ENCODE measurements at places on chromosomes 1 and 21. TPM values are rescaled to one million over a fixed set of nuclear protein-coding genes. Genes with fewer than 3 reads are reported as not detected.

- no peak for DNase-seq
These were observed 603.1 kb upstream of the ADGRL2 start for GRCh38 chr1:81197591-81197990.

- no peak for DNase-seq
These were observed 1.1 kb upstream of the PRRX1 start for GRCh38 chr1:170662561-170663403.

GRCh38 chr1:100070201-100070939 is 62.4 kb downstream of the SASS6 start:
- no peak for DNase-seq

DNA sequence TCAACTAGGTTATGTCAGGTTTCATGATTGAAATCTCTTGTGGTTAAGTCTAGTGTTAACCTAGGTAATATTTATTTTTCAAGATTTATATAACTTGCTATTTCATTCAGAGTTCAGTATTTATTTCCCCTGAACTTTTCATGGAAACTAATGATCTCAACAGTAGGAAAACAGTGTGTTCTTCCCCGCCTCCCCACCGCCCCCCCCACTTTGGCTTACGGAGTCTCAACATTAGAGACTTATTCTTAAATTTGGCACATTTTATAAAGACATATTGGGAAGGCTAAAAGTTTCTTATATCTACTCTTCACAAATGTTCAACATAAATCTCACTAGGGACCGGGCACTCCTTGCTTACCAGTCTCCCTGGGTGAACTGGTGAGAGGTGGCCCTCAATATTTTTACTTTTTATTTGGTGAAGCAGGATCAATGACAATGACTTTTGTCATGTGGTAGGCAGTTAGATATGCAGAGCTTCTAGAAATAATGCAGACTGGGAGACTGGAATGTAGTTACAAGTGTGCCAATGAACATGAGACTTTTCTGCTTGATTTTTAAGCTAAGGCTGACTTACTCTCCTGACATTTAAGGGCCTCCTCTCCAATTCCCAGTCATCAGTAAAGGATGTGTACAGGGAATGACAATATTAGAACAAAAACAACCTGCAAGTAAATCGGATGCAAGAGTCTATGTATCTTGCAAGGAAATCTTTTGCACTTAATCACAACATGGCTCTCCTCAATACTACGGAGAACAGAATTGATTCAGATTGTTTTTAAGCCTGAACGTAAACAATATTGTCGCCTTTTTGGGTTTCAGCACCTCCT is 1.7 kb upstream of the MAN1A2 start:
- DNase-seq: no peak

DNA sequence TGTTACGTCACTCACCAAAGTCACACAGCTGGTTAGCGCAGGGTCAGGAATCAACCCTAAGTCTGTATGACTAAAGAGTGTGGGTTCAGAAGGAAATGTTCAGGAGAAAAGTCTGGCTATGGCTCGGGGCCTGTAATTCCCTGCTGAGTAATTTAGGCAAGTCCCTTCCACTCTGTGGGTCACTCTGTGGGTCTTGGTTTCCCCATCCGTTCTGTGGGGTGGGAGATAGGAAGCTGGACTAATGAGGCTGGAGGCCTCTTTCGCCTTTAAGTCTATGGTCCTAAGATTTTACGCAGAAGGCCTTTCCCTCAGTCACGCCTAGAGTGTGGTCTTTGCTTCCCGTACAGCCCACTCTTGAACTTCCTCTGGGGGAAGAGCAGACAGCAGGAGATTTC is 14.3 kb upstream of the MED18 start:
- DNase-seq: no peak

DNA sequence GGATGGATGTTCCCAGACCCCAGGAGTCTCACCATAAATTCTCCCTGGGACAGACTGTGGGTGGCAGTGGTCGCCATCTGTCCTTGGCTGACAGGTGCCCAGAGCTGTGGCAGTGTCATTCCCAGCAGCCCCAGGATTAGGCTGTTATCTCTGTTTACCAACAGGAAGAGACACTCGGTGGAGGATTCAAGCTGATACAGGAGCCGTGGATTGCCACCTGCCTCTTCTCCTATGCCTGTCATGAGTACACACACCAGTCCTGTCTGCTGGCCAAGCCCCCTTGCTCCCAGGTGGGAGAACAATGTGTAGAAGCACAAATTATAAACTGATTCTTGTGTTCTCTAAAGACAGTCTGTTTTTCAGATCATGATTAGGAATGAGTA is 152.6 kb downstream of the ETS2 start:
- no peak for DNase-seq

DNA sequence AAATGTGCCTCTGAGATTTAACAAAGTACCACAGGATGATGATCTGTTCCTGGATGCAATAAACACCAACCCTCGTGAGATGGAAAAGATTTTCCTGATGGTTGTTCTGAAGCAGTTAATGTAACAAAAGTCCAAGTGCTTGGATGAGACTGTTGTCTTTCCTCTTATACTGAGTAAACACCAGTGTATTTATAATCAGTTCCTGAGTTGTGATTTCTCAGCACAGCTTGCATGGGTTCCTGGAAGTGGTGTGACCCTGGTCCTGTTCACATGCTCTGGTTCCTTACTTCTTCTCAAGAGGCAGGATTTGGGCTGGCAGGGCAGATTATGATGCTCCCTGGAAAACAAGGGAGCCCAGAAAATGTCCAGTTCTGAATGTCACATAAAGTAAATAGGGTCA is 208.2 kb upstream of the USP24 start:
- no peak for DNase-seq

DNA sequence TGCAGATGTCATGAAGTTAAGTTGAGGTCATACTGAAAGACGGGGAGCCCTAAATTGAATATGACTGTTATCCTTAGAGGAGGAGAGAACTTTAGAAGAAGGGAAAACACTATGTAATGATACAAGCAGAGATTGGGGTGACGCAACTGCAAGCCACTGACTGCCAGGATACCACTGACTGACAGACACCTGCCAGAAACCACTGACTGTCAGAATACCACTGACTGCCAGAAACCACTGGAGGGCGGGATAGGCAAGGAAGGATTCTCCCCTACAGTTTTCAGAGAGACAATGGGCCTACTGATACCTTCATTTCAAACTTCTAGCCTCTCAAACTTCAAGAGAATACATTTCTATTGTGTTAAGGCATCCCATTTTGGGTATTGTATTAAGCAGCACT is 388.7 kb downstream of the USH2A start:
- no peak for DNase-seq

- no peak for DNase-seq
These were observed 296.4 kb downstream of the PTPRU start for GRCh38 chr1:29532751-29533150.

GRCh38 chr1:241422470-241422869 is 65.5 kb upstream of the RGS7 start:
- no peak for DNase-seq

- no peak for DNase-seq
These were observed 85.6 kb downstream of the PAX7 start for GRCh38 chr1:18716112-18716784.

- no peak for DNase-seq
These were observed 90.9 kb downstream of the SLC30A10 start for GRCh38 chr1:219837274-219837993.

DNA sequence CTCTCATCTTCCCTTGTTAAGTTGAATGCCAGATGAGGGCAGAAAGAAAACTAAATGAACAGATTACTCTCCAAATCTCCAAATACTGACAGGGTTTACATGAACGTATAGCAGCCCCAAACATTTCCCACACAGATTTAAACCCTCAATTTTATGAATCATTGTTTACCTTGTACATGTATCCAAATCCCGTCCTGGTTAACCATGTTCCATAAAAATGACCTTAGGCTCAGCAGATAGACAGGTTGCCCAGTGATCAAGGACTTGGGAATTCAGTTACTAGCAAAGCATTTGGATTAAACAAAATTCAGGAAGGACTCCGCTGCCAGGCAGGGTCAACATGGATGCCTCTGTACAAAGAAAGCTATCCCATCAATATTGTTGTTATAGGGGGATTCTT is 213.5 kb downstream of the GPATCH2 start:
- DNase-seq: no peak

DNA sequence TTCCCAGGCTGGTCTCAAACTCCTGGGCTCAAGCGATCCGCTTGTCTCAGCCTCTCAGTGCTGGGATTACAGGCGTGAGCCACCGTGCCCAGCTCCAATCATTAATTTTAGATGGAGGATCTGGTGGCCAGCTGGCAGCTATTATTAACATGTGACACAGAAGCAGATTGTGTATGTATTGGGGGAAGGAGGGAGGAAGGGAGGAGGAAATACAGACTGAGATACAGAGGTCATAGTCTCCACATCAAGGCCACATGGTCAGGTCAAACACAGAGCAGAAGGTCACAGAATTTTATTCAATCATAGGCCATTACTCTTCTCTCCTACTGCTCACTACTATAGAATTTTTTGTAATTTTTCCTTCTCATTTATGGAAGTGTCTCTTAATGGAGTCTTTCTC is 57.9 kb upstream of the ADORA3 start:
- DNase-seq: no peak

DNA sequence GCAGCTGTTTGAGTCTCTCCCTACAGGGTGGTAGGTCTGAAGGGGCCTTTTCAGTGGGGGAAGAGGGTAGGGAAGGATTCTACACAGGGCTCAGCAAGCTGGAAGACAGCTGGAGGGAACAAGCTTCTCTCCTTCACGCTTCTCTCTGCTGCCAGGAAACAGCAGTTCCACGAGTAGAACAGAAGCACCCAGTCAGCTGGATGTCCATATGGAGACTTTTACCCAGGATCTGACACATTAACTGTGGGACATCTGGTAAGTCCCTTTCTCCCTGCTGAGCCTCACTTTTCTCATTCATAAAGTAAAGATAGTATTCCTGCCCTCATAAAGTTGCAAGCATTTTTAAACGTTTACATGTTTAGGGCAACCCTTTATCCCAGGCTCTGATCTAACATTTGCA is 280.3 kb downstream of the OMA1 start:
- no peak for DNase-seq

GRCh38 chr1:203252678-203253077 is 23.2 kb upstream of the CHIT1 start:
- DNase-seq: no peak

DNA sequence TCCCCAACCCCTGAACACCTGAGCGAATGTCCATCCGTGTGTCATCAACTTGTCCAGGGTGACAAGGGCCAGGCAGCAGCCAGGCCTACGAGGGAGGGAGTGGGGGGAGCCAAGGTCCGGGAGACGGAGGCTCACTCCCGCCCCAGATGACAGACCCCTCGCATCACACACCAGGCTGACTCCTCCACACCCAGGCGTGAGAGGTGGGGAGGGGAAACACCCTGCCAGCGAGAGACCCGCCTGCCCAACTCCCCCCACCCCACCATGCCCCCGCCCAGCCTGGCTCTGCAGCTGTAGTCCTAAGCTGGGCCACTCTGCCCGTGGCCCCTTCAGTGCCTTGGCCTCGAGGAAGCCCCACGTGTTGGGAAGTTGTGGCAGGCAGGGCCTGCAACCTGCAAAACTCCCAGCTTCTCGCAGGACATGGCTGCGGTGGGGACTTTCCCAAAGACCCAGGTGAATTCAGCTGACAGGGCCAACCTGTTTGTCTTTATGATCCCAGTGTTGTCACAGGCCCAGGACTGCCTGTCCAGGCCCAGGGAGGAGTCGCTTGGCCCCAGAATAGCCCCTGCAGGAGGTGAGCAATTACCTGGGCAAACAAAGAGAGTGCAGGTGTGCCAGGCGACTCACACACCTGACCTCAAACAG is 62.9 kb downstream of the RIPK4 start:
- no peak for DNase-seq

- DNase-seq: no peak
These were observed 7.6 kb downstream of the MAN1C1 start for GRCh38 chr1:25624156-25624555.

DNA sequence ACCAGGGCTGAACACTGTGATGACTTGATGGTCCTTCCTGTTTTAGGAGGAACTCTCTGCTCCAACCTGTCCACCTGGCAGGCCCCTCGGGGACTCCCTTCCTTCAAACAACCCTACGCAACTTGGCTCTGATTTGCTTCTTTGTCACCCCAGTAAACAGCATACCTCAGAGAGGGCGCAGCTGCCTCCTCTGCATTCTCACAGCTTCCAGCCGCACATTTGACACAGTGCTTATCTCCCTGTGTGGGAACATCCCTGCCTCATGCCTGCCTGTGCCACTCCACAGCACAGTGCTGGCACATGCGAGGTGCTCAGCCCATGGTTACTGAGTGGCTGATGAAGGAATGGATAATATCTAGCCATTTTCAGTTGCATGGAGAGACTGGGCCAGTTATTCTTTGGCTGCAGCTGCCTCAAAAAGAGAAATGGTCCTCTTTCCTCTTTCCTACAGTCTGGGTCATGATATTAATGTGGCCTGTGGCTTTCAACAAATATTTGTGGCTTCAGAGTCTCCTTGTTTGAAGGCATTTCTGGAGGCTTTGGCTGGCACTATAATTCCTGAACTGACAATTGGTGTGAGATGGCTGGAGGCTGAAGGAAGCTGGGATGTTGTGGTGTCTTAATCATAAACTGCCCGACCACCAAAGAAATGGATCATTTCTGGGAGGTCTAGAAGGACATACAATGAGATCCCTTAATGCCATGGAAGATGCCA is 77.9 kb downstream of the TENT5C start:
- no peak for DNase-seq

- no peak for DNase-seq
These were observed 12.3 kb downstream of the FAM3B start for GRCh38 chr21:41328660-41329607.

- no peak for DNase-seq
These were observed 580 bp upstream of the ATP5PO start for GRCh38 chr21:33916200-33916567.

GRCh38 chr1:237133921-237134320 is 91.9 kb downstream of the RYR2 start:
- DNase-seq: no peak

DNA sequence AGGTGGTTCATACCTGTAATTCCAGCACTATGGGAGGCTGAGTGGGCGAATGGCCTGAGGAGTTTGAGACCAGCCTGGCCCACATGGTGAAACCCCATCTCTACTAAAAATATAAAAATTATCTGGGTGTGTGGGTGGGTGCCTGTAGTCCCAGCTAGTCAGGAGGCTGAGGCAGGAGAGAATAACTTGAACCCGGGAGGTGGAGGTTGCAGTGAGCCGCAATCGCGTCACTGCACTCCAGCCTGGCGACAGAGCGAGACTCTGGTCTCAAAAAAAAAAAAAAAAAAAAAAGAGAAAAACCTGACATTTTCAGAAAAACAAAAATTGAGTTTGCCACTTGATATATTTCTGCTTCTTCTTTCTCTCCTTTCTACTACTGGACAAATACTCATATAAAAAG is 24.3 kb downstream of the CA6 start:
- no peak for DNase-seq

GRCh38 chr1:65963156-65963888 is 170.6 kb downstream of the PDE4B start:
- DNase-seq: no peak

Gene ADAMTSL4
- 64.6 TPM for total RNA-seq

Gene COQ8A
- 44.9 TPM for total RNA-seq

Gene KCNJ15
- total RNA-seq: 12.3 TPM

Gene IL10
- total RNA-seq: 2.7 TPM

Gene FABP3
- 16.7 TPM for total RNA-seq

Gene LORICRIN
- total RNA-seq: not detected

Gene OR2L13
- total RNA-seq: not detected

Gene LCE6A
- total RNA-seq: not detected

Gene WNT9A
- 2.9 TPM for total RNA-seq

Gene SHISA4
- 16.2 TPM for total RNA-seq

Gene IL19
- total RNA-seq: not detected
